AG04450 (cell line): ENCODE measurements at places on chromosomes 7 and 10.

DNA sequence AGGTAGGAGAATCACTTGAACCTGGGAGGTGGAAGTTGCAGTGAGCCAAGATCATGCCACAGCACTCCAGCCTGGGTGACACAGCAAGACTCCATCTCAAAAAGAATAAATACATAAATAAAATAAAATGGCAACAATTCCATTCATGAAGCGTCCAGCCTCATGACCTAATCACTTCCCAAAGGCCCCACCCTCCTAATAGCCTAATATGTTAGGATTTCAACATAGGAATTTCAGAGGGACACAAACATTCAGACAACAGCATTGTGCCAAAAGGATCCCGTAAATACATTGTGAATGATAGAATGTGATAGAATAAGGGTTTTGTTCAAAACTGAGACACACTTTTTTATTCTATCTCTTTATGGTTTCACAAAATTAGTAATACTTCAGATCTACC is 90.3 kb downstream of the FAM107B start:
- DNase-seq, result no peak

GRCh38 chr7:140263277-140263676 is 86.5 kb upstream of the KDM7A start:
- DNase-seq, result no peak

DNA sequence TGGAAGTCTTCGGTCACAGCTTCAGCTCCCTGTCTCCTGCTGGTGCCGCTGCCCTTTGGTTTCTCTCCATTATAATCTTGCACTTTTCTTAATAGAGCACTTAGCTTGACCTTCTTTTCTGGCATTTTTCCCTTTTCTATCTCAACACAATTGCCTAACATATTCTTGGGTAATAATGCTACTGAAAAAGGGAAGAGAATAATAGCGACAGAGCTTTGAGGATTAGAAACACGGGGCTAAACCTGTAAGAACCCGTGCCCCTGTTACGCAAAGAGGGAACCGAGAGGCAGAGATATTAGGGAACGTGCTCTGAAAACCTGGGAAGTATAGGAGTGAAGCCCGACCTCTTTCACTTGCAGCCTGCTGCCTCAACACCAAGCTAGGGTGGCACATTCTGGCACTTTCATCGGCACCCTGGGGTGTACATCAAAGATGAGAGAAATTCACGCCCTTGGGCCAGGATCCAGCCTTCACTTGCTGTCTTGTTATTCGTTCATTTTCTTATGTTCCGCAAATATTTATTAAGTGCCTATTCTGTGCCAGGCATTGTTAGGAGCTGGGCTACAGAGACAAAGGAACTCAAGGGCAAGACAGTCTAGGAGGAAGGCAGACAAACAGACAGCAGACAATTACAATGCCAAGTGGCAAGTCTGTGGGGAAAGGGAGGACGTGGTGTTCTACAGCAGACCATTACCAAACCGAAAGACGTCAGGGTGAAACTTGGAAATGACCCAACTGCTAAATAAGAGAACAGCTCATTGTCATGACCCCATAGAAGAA is 33.0 kb upstream of the GALNTL5 start:
- DNase-seq, result no peak

GRCh38 chr10:9547936-9548904 is 1469.5 kb upstream of the CELF2 start:
- no peak for DNase-seq

GRCh38 chr7:157402911-157403534 is 66.2 kb downstream of the DNAJB6 start:
- DNase-seq, result no peak

DNA sequence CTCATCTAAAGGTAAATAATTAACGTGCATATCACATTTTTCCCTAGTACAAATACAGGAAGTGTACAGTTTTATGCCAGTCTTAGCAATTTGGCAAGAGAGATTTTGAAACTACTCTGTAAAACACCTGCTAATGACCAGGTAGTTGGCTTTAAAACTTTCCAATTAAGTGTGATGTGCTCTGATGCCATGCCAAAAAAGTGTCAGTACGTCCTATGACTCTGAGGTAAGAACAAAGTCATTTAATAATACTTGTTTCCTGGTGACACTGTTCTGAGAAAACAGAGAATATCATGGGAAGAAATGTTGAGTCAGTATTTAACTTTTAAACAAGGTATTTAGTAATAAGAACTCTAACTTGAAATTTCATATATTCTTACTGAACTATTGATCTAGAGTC is 9.6 kb downstream of the PDZD8 start:
- no peak for DNase-seq
